ENCODE measurements at places on chromosomes 3 and 15.
A peak's percentile ranks its signal among the peaks of the same experiment; 100 is the strongest.

GRCh38 chr3:63639806-63640205 is 12.7 kb upstream of the SNTN start:
- no peak for DNase-seq

DNA sequence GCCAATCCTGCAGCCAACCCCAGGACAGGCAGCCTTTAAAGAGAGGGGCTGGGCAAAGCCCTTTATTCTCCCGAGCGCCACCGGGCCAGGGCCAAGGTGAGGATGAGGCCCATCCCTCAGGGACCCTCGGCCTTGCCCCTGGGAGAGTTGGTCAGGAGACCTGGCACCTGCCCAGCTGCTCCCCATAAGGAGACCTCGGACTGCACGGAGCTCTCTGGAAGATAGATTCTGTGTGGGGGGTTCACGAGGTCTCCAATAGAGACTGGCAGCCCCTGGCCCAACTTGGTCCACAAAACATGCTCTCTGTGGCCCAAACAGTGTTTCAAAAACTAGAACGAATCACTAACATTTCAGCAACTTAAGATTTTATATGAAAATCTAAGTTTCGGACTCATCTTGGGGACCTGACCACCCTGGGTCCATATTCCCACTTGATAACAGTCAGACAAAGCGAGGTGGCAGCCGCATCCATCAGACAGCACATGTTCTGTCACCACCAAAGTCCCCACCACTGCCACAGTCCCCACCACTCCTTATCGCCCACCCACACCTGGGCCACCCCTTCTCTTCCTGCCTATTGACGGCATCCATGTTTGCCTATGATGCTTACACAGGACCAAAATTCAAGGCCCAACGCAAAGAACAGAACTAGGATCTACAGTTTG is 114.4 kb upstream of the RPL32 start:
- no peak for DNase-seq

GRCh38 chr3:145088917-145089316 is 1072.1 kb downstream of the PLOD2 start:
- DNase-seq = no peak

DNA sequence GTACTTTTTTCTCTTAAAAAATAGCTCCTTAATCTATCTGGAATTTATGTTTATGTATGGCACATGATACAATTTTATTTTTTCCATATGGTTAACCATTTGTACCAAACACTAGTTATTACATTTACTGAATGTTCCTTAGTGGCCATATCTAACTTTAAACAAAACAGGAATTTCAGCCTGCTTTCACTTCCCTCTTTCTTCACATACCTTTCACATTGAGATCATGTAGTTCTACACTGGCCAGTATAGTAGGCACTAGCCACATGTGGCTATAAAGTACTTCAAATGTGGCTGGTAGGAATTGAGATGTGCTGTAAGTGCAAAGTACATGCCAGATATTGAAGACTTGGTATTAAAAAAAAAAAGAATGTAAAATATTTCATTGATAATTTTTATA is 4.7 kb upstream of the RYK start:
- DNase-seq = no peak

- DNase-seq = no peak
Observed at GRCh38 chr3:12815719-12816118, 19.2 kb downstream of the CAND2 start.

DNA sequence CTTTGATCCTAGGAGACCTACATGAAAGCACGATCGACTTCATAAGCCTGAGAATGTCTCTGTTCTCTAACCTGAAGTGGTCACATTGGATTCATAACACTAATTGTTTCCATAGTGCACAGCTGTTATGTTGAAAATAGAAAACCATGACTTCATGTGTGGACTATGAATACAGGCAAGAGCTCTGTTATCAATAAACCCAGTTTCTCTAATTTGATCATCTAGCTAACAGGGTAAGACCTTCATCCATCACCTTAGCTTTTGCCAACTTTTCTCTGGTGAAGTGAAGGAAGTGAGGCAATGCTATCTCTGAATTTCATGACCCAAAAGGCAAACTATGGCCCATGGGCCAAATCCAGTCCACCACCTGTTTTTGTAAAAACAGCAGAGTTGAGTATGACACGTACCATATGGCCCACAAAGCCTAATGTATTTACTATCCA is 27.2 kb downstream of the ABI3BP start:
- DNase-seq = no peak

DNA sequence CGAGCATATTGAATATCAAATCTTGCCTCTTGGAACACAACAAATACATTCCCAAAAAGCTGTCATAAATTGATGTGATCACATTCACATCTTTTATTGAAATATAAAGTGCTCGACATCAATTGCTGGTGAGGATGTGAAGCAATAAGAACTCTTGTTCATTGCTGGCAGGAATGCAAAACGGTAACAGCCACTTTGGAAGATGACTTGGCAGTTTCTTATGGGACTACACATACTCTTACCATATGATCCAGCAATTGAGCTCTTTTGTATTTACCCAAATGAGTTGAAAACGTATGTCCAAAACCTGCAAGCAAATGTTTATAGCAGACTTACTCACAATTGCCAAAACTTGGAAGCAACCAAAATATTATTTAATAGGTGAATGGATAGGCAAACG is 234.9 kb downstream of the CACNA2D3 start:
- no peak for DNase-seq

- no peak for DNase-seq
Observed at GRCh38 chr3:134559591-134559990, 73.7 kb downstream of the CEP63 start.

DNA sequence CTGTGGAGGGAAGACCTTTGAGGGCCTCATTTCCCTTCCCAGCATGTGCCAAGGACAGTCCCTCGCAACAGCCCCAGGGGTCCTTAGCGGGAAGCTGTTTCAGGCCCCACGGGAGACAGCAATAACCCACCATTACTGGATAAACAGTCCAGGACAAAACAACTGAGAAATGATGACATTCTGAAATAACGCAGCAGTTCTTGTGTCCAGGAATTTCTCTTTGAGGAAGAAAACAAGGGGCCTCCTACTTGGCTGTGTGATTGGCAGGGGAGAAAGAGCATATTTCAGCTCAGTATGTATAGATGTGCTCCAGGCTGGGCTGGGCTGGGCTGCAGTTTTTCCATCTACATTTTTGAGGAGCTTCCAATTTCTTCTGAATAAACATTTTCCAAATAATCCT is 82.2 kb upstream of the THBS1 start:
- no peak for DNase-seq

DNA sequence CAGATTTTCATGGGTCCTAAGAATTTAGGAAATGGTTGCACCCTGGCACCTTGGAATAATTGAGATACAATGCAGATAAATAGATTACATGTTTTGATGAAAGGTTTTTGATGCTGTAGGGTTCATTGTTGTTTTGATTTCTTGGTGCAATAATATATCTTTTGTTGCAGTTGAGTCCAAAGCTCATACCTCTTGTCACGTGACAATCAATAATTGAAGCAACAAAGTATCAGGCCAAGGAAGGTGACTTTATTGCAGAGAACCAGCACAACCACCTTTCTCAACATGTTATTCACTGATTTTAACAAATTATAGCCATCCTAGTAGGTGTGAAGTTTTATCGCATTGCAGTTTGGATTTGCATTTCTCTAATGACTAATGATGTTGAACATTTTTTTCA is 285.5 kb upstream of the SLCO3A1 start:
- no peak for DNase-seq

DNA sequence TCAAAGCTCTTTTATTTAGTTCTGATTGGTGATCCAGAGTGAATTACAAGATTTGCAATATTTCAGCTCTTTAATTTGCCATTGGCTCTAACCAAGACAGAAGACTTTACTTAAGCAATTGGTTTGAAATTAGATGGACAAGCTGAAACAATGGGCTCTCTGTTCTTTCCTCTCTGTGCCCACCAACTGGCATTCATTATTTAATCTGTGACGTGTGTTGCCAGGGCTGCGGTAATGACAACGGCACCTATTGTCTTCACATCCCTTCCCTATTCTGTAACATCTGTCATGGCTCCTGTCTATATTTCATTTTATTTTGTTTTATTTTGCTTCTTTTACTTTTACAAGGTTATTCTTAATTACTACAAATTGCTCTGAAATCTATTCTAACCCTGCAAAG is 33.9 kb downstream of the PLD1 start:
- DNase-seq = no peak

DNA sequence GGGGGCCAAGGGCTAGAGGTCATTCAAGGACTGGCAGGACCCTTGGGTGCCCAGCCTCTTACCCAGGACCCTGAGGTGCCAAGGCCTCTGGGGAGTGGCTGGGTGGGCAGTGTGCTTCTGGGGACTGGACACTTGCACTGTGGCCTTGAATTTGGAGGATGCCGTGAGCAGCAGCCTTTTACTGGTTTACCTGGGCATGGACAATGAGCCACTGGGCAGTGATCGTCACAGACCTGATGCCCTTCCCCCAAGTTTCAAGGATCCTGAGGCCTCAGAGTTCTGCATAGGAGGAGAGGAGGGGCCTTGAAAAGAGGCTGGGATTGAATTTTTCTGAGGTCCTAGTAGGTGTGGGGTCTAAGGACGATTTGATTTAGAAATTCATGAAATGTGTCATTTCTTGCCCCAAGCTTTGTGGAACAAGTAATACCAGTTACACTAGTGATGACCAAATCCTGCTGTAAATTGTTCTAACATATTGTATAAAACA is 146.1 kb upstream of the TPM1 start:
- DNase-seq = no peak

DNA sequence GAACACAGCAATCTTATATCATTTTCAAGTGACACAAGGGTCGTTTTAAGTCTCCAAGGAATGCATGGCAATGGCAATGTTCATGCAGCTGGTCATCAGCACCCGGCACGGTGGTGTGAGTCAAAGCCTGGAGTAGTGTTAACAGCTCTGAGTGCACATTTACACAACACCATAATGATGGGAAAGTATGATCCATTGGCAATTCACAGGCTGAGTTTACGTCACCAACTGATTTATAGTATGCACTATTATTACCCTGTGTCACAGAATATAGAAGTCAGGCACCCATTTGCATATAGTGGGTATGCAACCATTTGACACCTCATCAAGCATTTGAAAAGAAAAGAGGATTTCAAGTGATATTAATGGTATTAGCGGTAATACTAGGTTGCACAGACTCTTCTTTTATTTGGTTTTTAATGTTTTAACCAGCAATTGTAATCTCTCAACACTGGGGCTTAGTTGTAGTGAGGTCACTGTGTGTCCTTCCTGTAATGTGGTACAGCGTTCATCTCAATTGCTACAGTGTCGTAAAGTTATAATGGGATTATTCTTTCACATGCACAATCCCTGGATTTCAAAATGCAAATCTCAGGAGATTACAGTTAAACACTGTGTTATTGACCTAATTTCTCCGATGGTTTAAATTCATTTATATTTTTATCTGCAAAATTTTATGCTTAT is 113.8 kb downstream of the C3orf38 start:
- DNase-seq = no peak

DNA sequence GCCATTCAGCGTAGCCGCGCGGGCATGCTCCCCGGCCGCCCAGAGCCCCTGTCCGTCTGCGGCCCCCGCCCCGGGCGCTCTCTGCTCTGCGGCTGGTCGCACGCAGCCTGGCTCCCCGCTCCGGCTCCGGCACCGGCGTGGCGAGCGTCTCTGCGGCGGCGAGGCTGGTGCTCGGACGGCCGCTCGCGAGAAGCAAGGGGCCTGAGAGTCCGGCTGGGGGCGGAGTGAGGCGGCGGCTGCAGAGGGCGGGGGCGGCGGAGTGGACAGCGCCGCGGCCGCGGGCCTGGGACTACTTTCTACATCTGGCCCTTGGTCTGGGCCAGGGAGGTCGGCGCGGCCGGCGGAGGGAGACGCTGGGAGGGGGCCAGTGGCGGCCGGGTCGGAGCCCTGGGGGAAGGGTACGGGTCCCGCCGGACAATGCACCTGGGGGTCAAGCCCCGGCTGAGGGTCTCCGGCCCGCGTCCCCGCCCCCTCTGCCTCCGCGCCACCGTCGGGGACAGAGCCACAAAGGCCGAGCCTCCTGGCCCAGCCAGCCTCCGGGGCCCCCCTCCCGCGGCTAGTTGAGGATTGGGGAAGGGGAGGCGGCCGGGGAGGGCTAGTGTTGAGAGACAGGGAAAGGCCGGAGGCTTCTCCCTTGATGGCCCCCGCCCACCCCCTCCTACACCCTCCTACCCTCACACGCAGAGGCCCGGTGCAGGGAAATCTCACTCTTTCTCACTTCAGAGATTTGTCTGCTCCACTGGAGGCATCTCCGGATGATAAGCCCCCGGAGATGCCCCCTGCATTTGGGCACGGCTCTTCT is at the start of gene PRTG:
PRTG (minus strand) TSS at position 226 of the 802 bp plus-strand sequence; CDS start at position 5, 221 bp downstream.
- no peak for DNase-seq

DNA sequence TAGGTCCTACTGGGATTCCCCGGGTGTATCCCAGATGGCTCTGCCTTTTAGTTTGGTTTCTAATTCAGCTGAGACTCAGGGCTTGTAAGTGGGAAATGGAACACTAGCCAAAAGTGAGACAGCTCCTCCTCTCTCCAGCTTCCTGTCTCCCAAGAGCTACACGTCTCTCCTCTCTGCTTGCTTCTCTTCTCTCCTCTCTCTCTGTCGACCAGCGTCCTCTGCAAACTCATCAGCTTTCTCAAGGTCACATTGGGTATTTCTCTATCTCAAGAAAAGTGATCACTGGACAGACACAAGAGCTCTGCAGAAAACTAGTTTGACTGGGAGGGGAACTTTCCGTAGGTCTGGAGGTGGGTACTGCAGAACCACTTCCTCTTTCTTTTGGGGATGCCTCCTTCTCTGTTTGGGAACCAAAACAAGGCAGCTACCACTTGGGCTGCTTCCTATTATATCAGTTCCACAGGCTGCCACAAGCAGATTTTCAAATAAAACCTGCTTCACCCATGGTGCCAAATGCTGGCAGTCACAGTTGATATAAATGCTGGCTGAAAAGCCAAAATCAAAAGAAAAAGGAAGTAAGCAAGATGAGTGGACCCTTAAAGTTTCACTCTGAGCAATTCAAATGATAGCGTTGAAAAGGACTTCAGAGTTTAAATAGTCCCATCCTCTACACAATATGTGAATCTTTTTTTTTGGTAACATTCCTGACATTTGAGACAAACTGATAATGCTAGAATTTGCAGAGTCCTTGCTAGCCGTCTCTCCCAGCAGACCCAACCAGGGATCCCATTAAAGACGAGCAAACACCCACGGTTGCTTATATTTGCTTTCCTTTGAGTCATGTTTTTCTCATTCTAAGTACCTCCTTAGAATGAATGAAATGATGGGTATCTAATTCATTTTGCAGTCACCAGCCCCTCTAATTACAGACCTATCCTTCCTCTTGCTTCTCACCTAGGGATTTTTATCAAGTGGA is 7.2 kb upstream of the DYNC1LI1 start:
- no peak for DNase-seq

GRCh38 chr3:156160647-156161046 is 40.3 kb downstream of the KCNAB1 start:
- DNase-seq = peak; percentile 93
